B cell (primary cell): ENCODE measurements at places on chromosomes 5 and 9. TPM values are rescaled to one million over a fixed set of nuclear protein-coding genes. Genes with fewer than 3 reads are reported as not detected.

The TMEM174 gene
- total RNA-seq: not detected in 2 replicates

- no peaks in the 10 kb centered on the region for H3K27me3 ChIP-seq
- no peaks in the 10 kb centered on the region for H3K36me3 ChIP-seq
- DNase-seq: no peak
- H3K4me3 ChIP-seq: no peak overlapping the region
- no peaks in the 10 kb centered on the region for H3K4me1 ChIP-seq
These were observed 299.2 kb downstream of the CD180 start for GRCh38 chr5:66897356-66897755.

The IFNB1 gene
- not detected in 2 replicates for total RNA-seq

GRCh38 chr5:73365301-73365853 is 83.2 kb downstream of the FOXD1 start:
- no peak overlapping the region for H3K27ac ChIP-seq
- H3K36me3 ChIP-seq: no peaks in the 10 kb centered on the region
- no peak overlapping the region for H3K4me3 ChIP-seq
- peaks cover 3% of the 10 kb centered on the region for H3K27me3 ChIP-seq
- no peak for DNase-seq

The ANXA2R gene
- 19.3 and 20.0 TPM in 2 replicates for total RNA-seq

DNA sequence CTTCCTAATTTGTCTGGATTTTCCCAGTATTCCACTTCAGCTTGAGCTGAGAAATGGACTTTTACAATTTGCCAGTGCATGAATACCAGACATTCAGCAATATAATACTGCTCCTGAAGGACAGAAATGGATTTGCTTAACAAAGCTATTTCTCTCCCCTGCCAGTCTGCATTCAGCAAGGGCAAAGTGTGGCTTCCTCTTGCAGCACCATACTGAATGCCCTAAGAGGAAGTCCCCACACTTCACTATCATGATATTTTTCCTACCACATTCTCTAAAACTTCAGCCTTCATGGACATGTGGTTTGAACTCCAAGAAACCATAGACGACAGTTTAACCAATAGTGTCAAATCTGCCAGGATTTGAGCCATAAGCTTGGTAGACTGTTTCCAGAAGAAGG is 19.8 kb upstream of the TLE4 start:
- H3K27ac ChIP-seq: no peak overlapping the region
- no peaks in the 10 kb centered on the region for H3K4me1 ChIP-seq
- DNase-seq: no peak
- H3K4me3 ChIP-seq: no peak overlapping the region
- no peaks in the 10 kb centered on the region for H3K27me3 ChIP-seq
- H3K36me3 ChIP-seq: no peaks in the 10 kb centered on the region

GRCh38 chr9:135993765-135994500 is 32.8 kb upstream of the UBAC1 start:
- H3K36me3 ChIP-seq: no peaks in the 10 kb centered on the region
- peaks cover 29% of the 10 kb centered on the region for H3K4me1 ChIP-seq
- DNase-seq: no peak
- H3K4me3 ChIP-seq: no peak overlapping the region

DNA sequence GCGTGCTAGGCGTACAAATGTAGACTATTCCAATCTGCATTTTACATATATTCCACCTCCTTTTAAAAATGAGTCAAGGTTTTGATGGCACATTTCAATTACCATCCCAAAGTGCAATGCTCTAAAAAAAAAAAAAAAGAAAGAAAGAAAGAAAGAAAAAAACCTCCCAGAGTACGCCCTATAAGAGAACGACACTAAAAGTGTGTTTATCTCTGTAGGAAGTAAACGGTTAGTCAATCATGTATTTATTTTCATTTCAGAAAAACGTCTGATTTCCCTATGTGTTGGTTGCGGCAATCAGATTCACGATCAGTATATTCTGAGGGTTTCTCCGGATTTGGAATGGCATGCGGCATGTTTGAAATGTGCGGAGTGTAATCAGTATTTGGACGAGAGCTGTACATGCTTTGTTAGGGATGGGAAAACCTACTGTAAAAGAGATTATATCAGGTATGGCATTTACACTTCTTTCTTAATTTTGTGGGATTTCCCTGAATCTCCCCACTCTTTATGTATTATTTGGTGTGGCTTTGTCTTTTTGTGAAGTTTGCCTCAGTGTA is 1.1 kb downstream of the ISL1 start:
- H3K27me3 ChIP-seq: peaks cover 33% of the 10 kb centered on the region
- no peaks in the 10 kb centered on the region for H3K36me3 ChIP-seq
- no peak overlapping the region for H3K27ac ChIP-seq
- H3K4me3 ChIP-seq: no peak overlapping the region

- H3K4me1 ChIP-seq: no peaks in the 10 kb centered on the region
- H3K4me3 ChIP-seq: no peak overlapping the region
- no peaks in the 10 kb centered on the region for H3K36me3 ChIP-seq
These were observed 20.0 kb downstream of the OGN start for GRCh38 chr9:92384375-92384774.
